ENCODE measurements at places on chromosomes 2 and 18.

DNA sequence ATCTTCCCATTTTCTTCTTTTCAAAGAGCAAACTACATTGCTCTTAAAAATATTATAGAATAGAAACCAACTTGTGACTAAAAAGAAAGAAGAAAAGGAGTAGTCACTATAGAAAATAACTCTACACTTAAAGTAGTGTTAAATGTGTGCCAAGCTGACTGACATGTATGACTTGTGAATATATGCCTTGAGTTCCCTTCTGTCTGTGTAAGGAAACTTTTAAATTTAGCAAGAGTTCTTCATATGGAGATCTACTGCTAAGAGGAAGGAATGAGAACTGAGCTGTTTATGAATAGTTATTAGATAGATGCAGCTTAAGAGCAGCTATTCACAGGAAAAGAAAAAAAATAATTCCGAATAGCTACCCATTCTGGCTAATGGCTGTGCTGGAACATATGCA lies 1221.7 kb upstream of the ZEB2 start:
- no peak for DNase-seq

- no peak for DNase-seq
These were observed 162.8 kb downstream of the SMAD2 start for GRCh38 chr18:47767699-47768098.

DNA sequence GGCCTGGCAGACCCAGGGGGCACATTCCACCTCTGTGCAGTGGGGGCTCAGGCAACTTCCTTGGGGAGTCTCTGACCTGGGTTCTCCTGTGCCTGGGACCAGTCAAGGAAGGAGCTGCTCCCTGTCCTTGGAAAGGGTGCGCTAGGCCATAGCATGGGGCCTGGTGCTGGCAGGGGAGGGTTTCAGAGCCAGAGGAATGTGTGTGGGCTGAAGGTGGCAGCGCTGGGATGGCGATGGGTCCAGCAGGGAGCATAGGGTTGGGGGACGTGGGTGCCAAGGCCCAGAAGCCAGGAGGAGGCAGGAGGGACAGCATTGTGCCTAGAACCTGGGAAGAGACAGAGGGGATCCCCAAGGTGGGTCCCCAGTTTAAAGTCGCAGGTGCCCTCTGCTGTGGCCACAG lies 66.3 kb upstream of the TUBA3E start:
- DNase-seq, result no peak

DNA sequence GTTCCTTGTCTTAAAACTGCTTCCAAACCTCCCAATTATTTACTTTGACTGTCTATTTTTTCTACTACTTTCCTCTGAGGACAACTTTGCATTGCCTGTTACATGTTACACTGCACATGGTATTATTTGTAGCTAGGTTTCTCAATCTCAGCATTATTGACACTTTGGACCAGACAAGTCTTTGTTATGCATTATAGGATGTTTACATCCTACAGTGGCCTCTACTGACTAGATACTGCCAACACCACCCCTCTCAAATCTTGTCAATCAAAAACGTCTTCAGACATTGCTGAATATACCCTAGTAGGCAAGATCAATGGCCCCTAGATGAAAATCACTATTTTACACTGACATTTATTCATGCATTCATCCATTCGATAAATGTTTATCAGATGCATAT lies 129.6 kb upstream of the DNAJC10 start:
- DNase-seq, result no peak

DNA sequence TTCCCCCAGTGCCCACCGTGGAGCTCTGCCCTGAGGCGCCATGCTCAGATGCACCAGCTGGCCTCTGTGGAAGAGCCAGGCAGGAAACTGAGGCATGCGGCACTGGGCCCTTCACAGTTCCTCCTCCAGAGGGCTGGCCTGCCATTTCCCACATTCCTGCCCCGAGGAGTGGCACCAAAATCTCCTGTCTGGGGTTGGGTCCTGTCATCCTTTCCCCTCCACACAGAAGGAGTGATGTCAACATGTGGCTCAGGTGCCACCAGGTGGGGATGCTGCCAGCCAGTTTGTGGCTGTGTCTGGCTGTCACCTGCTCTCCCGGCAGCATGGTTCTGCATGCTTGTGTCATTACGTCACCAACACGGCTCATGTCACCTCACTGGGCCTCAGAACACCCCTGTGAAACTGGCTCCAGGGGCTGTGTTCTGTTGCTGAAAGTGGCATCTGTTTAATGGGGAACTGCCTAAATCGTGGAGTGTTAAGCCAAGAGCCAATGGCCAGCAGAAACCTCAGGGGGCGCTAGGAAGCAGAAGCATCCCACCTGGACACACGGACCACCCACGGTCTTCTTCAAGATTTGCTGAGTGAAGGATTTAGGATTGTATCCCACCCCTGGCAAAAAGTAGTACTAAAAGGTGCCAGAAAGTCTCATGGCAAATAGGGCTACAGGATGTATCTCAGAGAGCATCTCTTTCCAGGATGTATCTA lies 51.3 kb downstream of the ZAP70 start:
- DNase-seq, result no peak

Data from NCI-H1417 treated with DMSO at 0.1 percent for 48 hours (cell line).